Stimulated activated CD8-positive, alpha-beta memory T cell treated with anti-CD3 and anti-CD28 coated beads, Interleukin-7, amount 100 ng/mL, for 48 hours (primary cell): ENCODE measurements at places on chromosomes 12 and 14.
A peak's percentile ranks its signal among the peaks of the same experiment; 100 is the strongest.

DNA sequence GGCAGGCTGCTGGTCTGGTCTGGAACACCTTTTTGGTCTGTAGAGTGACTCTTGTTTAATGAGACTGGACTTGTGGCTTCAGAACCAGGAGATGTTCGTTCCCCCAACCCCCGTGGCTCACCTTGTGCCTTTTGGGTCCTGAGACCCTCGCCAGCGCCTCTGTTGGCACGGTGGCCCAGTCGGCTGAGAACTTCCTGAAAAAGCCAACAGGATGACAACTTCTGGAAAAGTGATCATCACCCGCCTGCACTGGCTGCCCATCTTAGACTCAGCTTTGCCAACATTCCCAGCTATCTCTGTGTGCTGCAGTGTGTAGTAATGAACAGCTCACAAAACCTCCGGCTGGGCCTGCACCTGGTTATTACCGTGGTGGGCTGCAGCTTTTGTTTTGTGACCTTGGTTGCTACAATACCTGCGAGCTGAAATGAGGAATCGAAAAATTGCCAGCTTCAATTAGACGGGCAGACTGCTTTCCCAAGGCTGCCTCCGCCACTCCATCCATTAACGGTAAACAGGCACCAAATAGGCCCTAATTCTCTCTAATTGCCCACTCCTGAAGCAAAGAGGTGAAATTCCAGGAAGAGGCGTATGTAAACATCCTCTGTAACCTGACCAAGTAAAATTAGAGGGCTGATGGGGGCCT lies 16.0 kb downstream of the MEG3 start:
- no peak for DNase-seq

DNA sequence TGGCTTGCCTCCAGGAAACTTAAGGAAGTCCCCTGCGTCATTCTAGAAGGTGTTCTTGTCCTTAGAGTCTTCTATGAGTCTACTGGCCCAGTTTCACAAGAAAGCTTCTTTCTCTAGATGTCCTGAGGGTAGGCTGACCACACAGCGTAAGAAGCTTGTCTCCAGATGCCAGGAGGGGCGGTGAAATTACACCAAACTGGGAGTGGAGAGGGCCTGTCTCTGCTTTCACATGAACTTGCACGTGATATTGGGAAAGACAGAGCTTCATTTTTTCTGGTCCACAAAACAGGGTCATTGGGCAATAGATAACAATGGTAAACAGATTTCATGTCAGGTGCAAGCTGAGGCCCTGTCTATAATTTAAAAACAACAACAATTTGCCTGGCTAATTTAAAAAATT lies 85.7 kb upstream of the TBX3 start:
- no peak for DNase-seq

- DNase-seq, result no peak
These were observed 17.7 kb upstream of the SERPINA4 start for GRCh38 chr14:94543449-94544124.

DNA sequence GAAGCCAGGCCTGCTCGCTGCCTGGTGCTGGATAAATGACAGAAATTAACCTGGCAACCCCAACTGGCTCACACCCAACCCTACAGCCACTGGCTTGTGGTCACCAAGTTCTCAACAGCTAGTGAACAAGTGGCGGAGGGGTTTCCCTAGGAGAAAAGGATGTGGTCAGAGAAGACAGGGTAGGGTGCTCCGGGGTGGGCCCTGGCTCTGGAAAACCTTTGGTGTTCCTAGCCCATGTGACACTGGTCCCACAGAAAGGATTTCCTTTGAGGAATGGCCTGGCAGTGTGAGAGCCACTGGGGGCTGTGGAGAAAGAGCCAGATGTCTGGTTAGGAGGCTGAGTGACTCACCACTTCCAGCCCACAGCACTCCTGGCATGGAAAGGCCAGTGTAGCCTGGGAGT lies 8.7 kb downstream of the SYNE3 start:
- no peak for DNase-seq

DNA sequence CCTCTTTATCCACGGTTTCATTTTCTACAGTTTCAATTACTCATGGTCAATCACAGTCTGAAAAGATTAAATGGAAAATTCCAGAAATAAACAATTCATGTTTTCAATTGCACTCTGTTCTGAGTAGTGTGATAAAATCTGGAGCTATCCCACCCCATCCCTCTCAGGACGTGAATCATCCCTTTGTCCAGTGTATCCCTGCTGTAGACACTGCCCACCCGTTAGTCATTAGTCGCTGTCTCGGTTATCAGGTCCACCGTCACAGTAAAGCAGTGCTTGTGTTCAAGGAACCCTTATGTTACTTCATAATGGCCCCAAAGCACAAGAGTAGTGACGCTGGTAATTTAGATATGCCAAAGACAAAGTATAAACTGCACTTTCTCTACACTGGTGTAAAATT lies 141.0 kb upstream of the LMNTD1 start:
- DNase-seq, result no peak

DNA sequence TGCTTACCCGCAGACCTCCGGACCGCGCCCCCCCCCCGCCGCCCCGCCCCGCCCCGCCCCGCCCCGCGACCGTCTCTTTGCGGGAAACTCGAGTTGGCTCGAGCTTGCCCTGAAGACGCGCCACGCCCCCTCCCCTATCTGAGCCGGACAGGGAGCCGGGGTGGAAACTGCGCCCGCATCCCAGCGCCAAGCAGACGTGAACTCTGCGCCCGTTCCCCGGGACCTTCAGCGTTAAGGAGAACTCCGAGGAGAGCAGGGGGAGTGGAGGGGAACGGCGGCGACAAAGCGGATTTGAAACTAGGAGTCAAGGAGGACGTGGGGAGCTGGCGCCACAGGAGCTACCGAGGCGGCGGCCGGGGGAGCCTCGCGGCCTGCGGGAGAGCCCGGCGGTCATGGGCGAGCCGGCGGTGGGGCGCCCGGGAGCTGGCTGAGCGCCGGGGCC lies at the start of gene KCNK13:
Gene KCNK13 (plus strand): TSS at position 310 of the 442 bp plus-strand sequence. CDS start 212 bp downstream, outside the sequence.
- DNase-seq, result no peak

DNA sequence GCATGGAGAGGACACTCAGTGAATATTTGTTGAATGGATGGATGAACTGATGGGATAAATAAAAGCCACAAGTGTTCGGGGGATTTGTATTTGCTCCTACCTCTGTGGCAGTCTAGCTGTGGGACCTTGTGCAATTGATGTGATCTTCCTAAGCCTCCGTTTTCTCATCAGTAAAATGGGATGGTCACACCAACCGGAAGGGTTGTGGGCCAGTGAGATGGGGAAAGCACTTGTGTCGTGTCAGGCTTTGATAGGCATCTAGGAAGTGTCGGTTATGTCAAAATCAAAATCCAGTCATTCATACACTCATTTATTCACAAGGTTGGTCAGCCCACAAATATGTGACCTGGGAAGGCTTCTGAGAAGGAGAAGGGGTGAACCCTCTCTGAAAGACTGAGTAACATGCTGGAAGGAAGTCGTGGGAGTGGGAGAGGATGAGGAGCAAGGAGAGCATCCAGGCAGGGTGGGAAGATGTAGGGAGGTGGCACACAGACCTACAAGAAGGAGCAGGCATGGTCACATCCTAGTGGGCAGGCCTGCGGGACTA lies 7.8 kb upstream of the SERPINA9 start:
- no peak for DNase-seq

DNA sequence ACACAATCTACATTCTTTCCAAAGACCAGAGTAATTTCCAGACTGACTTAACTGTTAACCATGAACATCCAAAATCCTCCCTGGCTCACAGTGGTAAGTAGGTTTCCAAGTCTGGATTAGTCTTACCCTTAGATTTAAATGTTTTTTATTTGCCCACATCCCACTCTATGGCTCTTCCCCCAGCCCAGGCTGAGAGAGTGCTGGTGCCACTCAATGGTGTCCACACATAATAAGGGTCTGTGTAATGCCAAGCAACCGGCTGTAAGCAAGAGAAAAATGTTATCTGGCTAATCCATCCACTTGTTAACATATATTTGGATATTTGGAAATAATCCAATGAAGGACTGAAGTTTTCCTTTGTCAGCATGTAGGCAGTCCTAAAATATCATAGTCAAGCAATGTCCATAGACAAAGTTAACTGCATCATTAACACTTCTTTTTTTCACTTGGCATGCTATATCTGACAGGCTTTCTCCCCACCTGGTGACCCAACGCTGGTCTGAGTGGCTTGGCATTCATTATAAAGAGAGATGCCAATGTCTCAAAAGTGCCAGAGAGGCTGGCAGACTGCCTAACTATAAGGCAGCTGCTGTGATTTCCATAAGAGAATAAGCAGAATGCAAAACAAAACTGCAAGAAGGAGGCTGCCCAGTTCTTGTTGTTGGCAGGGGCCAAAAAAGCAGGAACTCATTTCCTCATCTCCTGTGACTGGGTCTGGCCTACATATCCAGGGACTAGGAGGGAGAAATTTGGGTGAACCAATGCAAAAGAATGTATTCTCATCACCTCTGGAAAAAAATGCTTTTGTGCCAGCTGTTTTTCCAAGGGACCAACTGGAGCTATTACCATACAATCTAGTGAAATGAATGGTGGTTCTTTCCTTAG lies 13.9 kb upstream of the HOXC13 start:
- DNase-seq, result no peak

DNA sequence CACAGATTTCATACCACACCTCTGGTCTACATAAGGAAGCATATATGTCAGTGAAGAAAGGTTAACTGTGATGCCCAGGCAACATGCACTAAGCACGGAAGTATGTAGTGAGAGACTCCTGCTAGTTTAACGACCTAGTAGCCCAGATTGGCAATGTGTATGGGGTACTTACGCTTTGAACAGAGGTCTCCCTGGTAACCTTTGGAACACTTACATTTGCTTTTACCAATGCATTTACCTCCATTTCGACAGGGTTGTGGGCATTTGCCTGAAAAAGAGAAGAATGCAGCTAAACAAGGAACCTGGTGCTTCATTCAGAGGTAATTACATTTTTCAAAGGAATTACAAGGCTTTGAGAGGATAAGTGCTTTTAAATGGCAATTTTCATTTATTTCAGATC lies 65.2 kb downstream of the WIF1 start:
- DNase-seq, result no peak

GRCh38 chr12:4443616-4444015 lies 2.0 kb downstream of the FGF6 start:
- DNase-seq, result no peak

DNA sequence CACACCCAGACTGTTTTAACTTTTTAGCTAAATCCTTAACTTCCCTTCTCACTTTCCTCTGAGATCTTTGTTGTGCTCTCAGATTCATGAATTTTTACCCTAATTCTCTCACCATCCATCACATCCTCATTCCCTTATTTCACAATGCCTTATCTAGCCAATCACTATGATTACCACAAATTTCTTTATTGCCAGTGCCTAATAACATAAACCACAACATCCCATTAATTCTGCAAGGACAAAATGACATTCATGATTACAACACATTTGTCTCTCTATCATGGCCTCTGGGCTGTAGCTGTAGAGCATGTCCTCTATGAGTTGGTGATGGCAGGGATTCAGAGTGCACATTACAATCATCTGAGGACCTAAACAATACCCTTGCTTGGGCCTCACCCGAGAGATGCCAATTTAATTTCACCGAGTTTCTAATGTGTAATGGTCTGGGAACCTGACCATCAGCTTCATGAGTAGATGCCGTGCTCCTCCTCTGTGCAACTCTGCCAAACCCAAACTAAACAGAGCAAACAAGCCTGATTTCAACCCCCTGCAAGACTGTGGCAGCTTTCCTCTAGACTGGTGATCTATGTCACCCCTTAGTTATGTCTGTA lies 99.3 kb downstream of the SPTSSA start:
- no peak for DNase-seq

GRCh38 chr12:49091836-49092085 lies 2.8 kb downstream of the DHH start:
- no peak for DNase-seq

DNA sequence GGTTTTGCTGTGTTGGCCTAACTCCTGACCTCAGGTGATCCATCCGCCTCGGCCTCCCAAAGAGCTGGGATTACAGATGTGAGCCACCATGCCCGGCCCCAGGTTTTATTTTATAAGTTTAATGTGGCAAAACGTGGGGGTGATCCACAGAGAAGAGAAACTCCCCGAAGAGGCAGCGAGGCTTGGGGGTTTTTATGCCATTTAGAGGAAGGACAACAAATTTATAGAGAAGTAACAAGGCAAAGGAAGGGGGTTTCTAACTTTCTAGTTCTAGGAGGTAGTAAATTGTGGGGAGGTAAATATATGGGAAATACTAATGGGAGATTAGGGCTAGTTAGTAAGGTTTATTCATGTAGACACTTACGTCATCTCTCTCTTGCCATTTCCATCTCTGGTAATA lies 17.2 kb upstream of the PHC1 start:
- no peak for DNase-seq

GRCh38 chr12:93819050-93819491 lies 141.9 kb downstream of the CRADD start:
- no peak for DNase-seq

DNA sequence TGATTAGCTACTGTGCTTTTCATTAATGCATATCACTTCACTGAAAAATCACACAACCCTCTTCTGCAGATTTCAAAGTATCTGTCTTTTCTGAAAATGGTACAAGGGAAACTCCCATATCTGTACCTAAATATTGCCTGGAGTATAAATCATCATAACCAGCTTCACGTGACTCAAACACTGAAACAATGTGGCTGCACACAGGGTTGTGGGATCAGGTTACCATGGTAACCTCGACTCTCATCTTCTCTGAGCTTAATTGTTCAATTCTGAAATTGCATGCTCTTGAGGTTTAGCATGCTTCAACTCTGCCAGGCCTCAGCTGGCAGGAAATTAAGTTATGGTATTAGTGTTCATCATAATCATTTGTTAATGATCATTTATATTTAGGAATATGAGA lies 77.5 kb upstream of the CPSF6 start:
- DNase-seq, result peak; percentile 56

DNA sequence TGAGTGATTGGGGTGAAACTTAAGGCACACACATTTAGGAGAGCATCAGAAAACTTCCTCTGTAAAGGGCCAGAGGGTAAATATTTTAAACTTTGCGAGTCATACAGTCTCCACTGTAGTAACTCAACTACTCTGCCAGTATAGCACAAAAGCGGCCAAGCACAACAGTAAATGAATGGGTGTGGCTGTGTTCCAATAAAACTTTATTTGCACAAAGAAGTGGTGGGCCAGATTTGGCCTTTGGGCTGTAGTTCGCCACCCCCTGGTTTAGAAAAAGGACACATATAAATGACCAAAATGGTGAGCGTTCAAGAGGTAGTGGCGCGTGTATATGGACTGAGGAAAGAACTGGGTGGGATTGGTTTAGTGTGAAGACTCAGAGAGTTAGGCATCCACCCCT lies 109.9 kb downstream of the CALM1 start:
- no peak for DNase-seq

DNA sequence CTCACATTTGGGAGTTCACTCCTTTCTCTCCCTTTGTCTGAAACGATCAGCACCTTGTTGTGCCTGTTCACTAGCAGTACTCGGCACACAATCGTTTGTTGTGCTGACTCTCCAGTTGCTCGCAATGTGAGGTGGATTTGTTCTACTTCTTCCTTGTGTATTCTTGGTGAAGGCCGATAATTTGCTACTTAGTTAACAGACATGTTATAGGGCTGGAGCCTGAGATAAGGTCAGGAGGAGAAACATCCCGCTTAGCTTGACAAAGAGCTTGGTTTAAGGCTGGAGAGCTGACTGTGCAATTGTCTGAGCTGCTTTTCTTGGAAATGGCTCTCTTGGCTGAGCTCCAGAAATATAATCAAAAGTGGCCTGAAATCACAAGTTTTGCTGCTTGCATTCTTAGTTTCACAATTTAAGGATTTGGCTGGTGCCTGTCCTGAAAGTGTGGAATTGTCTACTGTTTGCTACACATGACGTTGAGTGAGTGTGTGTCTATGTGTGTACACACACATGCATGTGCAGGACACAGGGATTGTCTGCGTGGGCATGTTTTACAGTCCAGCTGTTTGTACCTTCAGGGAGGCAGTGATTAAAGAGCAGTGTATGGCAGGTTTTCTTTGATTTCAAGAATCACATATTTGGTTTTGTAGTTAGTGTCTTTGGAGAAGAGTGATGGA lies 77.7 kb downstream of the ARF6 start:
- no peak for DNase-seq
